ENCODE measurements at places on chromosomes 16 and 17.

DNA sequence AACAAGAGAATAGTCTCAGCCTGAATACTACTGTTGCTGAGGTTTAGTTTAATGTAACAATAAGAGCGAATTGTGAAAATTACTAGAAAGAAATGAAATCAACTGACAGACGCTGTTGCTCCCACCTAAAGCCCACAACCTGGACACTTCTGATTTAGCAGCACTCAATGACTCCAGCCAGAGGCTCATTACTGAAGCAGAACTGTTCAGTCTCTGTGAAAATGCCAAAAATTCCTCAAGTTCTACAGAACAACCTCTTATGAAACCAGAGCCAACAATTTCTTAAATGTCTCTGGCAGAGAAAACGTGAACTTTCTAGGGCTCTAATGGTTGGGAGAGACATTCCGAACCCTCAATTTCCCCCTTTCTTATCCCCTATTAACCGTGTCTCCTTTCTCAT lies 9.9 kb downstream of the PSME3IP1 start:
- DNase-seq: no peak

- DNase-seq: no peak
Observed at GRCh38 chr17:38920374-38921291, 4.8 kb upstream of the LASP1NB start.

DNA sequence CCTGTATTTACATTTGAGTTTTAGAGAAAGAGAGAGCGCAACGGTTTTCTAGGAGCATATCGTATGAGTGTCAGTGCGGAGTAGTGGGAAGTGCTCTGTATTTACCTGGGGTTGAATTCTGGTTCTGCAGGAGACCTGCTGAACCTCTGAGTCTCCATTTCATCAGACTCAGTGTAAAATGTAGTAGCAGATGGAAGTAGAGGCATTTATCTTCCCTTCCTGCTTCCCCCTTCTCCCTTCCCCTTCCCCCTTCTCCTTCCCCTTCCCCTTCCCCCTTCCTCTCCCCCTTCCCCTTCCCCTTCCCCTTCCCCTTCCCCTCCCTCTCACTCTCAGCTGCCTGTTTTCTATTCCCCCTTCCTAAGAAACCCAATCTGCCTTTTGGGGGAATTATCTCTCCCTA lies 426.9 kb downstream of the NPIPA7 start:
- no peak for DNase-seq

GRCh38 chr17:19978209-19978802 lies 678 bp upstream of the AKAP10 start:
- no peak for DNase-seq

DNA sequence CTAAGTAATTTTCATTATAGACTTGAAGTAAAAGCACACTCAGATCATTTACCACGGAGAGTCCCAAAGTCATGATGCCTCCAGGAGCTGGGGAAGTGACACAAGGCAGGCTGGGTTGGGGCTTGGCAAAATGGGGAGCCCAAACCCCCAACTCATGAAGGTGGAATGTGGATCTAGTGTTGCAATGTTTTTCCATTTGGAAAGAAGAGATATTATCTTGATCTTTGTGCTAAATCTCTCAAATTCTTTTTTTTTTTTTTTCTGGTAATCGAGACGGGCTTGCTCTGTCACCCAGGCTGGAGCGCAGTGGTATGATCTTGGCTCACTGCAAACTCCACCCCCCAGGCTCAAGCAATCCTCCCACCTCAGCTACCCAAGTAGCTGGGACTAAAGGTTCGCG lies 7.5 kb upstream of the KCNG4 start:
- no peak for DNase-seq
